ENCODE measurements at places on chromosomes 4 and X.

DNA sequence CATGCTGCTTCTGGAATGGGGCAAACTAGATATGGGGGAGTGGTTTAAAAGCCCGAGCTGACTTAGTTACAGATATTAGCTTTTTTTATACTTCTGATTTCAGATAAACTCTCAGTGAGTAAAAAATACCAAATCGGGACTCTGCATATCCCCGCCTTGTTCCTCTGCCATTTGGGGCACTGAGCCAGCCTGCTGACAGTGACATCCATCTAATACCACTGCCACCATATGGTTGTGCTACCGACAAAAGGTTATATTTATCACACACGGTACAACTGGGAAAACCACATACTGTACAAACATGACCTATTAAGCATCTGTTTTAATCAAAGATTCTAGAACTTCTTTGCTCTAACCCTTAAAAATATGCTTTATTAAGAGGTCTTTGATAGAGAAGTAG lies 78.7 kb downstream of the GALNT7 start:
- DNase-seq, result no peak

DNA sequence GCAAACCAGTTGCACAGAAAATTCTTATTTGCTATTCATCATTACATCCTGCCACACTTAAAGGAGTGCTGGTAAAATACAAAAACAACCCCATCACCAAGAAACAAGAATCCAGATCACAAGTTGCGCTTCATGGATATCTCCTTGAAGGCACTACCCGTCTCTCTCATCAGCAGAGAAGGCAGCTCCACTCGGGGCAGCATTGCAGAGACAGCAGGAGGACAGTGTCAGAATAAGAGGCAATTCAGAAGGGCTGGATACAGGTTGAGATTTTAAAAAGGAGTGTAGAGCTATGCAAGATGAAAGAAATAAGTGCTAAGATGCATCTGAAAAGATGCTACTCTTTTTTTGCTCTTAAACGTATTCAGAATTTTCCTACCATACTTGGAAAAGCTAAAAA lies 71.4 kb downstream of the LDB2 start:
- no peak for DNase-seq

GRCh38 chr4:3368841-3369760 lies 72.7 kb upstream of the HGFAC start:
- peak; percentile 41 for DNase-seq

GRCh38 chr4:154691229-154691628 lies 52.6 kb upstream of the LRAT start:
- no peak for DNase-seq

- no peak for DNase-seq
Measured at GRCh38 chr4:111610681-111611080, 534.6 kb upstream of the FAM241A start.

GRCh38 chrX:136892412-136892811 lies 11.9 kb upstream of the RBMX start:
- no peak for DNase-seq

GRCh38 chrX:22664826-22665225 lies 334.9 kb upstream of the DDX53 start:
- no peak for DNase-seq

DNA sequence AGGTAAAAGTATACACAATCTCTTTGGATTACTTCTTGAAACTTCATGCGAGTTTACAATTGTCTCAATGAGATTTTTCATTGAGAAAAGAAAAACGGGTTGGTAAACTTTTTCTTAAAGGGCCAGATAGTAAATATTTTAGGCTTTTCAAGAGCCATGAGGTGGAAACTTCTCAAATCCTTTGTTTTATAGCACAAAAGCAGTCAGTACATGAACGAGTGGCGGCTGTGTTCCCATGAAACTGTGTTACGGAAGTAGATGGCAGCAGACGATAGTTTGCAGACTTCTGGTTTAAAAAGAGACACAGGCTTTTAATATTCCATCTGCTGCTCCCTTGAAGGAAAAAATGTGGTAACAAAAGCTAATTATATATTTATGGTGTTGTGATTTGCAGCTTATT lies 332.0 kb downstream of the TENM3 start:
- no peak for DNase-seq

GRCh38 chrX:132257116-132257515 lies 37.9 kb upstream of the RAP2C start:
- no peak for DNase-seq

GRCh38 chr4:178481564-178481963 lies 1039.3 kb upstream of the AGA start:
- DNase-seq, result no peak

DNA sequence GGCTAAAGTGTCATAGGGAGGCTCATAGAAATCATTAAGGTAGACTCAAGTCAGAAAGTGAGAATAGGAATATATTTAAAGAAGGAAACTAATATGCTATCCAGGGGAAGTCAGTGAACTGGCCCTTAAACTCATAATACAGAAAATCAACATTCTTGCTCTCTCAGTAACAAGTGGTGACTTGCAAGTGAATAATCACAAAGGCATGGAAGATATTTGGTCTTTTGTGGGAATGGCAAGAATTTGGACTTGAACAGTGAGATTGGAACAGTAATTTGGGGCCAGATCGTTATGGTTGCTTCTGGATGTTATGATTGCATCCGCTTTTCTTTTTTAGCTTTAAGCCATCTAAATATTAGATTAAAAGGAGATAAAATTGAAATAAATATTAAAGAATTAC lies 103.8 kb downstream of the TBC1D19 start:
- DNase-seq, result no peak

DNA sequence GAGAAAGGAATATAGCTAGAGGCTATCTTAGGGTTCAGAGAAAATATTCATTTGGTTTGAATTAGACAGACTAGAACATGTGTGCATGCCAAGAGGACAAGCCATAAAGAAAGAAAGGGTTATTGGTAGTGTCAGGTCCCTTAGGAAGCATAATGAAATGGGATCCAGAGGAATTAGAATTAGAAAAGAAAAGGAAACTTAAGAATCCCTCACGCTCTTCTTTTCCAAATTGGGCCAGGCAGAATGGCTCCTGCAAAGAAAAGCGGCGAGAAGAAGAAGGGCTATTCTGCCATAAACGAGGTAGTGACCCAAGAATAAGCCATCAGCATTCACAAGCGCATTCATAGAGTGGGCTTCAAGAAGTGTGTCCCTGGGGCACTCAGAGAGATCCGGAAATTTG lies 4.9 kb upstream of the ABCG2 start:
- DNase-seq, result no peak

DNA sequence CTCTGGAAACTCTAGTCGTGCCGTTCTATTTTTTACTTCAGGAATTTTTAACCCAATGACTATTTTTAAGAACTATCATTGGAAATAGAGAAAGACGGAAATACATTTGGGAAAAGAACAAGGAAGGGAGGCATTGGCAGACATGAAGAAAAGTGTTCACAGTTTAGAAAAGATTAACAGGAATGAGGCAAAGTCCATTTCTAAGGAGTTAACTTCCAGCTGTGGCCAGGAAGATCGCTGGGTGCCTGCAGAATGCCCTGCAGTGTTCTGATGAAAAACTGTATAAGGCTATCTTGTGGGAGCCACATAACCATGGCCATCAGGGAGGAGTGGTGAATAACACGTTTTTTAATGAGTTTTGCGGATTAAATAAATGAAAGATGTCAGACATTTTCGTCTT lies 150.6 kb upstream of the VCX3A start:
- DNase-seq, result no peak

DNA sequence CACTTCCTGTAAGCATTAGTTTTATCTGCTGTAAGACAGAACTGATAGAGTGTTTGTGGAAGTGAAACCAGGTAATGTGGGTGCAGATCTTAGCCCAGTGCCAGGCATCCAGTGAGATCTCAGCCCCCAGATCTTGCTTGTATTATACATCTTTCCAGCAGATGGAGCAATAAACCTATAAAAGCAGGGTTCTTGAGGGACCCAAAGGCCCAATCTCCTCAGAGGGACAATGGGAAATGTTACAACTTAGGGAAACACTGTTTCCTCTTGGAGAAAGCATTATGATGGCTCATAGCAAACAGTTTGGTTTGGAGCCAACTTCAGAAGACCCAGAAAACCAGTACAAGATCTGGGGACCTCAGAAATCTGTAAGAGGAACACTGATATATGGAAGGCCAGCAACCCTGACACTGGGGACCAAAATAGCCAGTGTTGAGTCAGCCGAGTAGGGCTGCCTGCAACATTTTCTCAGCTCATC lies 206.3 kb downstream of the SLC7A11 start:
- peak; percentile 45 for DNase-seq

- no peak for DNase-seq
Measured at GRCh38 chrX:29241809-29242208, 654.6 kb downstream of the IL1RAPL1 start.

GRCh38 chr4:3442460-3442958 lies 741 bp downstream of the HGFAC start:
- no peak for DNase-seq

- DNase-seq, result no peak
Measured at GRCh38 chr4:145293658-145294057, 113.3 kb upstream of the OTUD4 start.

- DNase-seq, result no peak
Measured at GRCh38 chr4:155784637-155785036, 25.8 kb downstream of the GUCY1B1 start.

DNA sequence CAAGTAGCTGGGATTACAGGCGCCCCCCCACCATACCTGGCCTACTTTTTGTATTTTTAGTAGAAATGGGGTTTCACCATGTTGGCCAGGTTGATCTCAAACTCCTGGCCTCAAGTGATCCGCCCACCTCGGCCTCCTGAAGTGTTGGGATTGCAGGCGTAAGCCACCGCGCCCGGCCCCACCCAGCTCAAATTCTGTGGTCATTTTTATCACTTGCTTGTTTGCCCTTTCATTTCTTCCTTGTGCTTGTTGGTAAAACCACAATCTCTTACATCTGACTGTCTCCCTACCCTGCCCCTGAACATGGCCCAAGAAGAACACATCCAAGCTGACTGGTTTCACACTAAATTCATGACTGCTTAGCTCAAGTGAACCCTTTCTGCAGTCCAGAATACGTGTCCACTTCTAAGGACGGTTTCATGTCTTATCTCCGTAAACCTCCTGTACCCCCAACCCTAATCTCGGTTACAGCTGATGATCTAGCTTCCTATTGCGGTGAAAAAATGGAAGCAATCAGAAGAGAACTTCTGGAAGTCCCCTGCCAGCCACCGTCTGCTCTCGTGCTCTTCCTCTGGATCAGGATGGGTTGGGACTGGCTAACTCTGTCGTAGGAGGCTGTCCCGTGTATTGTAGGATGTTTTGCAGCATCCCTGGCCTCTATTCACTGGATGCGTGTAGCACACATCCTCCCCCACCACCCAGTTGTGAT lies 5.4 kb upstream of the RS1 start:
- no peak for DNase-seq

GRCh38 chr4:41512136-41512535 lies 25.8 kb upstream of the LIMCH1 start:
- DNase-seq, result no peak

- DNase-seq, result no peak
Measured at GRCh38 chr4:71070015-71070414, 76.6 kb downstream of the DCK start.

- DNase-seq, result peak; percentile 74
Measured at GRCh38 chr4:103075894-103076746, 441 bp downstream of the SLC9B2 start.

- no peak for DNase-seq
Measured at GRCh38 chr4:153204247-153204671, at the start of gene TRIM2. TSS of gene TRIM2 (plus strand) at chr4:153204443. CDS start at chr4:153204531, 88 bp downstream.

DNA sequence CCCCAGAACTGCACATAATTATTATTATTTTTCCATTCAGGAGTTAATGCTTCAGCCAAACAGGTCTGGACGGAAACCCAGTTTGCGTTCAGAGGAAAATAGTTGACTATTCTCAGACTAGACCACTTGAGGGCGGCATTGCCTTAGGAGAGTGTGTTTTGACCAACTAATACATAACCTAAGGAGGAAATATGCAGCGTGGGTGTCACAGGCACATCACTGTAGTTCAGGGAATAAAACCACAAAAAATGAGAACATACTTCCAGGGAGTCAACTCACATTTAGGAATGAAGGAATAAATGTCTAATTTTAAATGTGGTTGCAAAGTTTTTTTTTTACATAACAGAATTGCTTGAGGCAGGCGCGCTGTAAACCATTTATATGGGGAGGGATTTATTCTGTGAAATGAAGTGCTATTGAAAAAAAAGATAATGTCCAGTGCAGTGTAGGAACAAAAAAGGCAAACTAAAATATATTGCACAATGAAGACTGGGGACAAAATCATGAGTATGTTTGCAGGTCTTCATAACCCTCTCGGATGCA lies 93.3 kb downstream of the SYNPO2 start:
- peak; percentile 66 for DNase-seq

- DNase-seq, result no peak
Measured at GRCh38 chr4:95360256-95360903, 188.4 kb downstream of the UNC5C start.

DNA sequence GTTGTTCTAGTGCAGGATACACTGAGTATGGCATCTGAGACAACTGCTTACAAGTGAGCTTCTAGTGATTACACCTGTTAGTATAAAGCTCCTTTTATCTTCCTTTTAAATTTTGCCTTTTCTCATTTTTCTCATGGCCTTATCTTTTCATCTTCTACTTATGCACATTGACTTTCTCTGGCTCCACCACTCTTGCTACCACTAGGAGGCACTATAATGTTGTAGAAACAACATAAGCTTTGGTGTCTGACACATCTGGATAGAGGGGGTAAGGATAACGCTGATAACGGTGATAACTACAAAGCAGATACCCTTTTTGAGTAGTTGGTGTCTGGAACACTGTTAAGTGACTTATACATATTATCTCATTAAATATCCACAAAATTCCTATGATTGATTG lies 187.4 kb upstream of the TEX13C start:
- no peak for DNase-seq

DNA sequence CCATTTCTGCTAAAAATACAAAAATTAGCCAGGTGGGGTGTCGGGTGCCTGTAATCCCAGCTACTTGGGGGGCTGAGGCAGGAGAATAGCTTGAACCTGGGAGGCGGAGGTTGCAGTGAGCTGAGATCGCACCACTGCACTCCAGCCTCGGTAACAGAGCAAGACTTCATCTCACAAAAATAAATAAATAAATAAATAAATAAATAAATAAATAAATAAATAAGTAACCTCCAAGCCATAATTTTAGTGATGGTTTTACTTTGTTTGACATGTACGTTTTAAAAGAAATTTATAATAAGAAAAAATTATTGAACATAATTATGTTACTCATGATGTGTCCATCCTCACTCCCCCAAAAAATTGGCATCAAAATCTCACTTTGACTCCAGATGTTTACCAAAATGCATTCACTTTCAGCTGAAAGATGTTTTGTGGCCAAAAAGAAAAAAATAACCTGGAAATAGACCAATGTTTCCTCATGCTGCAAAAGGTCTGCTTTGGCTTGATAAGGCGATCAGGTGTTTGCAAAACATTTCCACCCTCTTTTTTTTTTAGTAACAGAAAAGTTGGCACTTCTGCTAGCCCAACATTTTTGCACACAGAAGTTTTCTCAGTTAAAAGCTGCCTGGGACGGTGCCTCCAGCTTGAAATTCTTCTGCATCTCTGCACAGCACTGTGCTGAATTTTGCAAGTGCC lies 42.2 kb upstream of the DHRSX start:
- no peak for DNase-seq

Measured in GM13976 (cell line).